Activated naive CD8-positive, alpha-beta T cell treated with anti-CD3 and anti-CD28 coated beads for 36 hours (primary cell): ENCODE measurements at places on chromosomes 5 and 9. TPM values are rescaled to one million over a fixed set of nuclear protein-coding genes. Genes with fewer than 3 reads are reported as not detected.

GRCh38 chr9:95047452-95048224, 269.9 kb downstream of the FANCC start:
- DNase-seq: no peak

DNA sequence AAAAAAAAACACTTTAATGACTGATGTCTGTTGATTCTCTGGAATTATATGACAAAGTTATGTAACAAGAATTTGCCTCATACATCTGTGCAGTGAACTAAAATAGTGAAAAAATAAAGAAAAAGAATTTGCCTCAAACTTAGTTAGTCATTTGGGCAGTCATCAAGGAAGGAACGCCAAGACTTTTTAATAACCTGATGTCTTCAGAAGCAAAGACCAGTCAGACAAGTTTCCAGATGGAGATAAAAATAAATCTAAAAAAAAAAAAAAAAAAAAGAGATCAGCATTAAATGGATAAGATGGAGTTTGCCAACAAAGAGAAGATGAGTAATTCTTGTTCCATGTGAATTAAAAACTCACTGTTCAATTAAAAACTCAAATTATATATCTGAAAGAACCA, 52.3 kb upstream of the JMY start:
- no peak for DNase-seq

DNA sequence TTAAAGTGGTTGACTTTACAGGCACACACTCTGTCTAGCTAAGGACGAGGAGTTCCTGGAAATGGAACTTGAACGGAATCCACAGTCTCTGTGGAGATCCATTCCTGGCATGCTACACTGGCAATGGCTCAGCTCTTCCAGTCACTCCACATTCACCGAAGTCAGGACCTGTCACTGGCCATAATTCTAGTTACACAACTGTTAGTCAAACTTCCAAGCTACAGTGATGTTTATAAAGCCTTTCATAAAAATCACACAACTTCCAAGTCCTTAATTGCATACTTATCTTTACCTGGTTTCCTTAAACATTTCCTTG, 15.7 kb downstream of the CDC14B start:
- DNase-seq: no peak

DNA sequence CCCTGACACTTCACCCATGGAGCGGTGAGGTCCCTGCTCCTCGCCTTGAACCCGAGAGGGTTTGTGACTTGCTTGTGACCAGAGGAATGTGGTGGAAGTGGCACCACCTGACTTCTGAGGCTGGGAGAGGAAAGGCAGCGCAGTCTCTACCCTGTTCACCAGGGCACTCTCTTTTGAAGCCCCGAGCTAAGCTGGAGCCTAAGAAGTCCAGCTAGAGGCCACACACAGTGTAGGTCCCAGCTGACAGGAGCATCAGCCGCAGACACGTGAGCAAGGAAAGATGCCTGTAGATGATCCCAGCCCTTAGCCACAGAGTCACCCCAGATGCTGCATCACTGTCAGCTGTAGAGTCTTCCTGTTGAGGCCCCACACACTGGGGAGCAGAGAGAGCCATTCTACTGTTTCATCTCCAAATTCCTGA, 1.7 kb upstream of the ANGPTL2 start:
- no peak for DNase-seq

- no peak for DNase-seq
Observed at GRCh38 chr9:123261006-123261677, 7.2 kb downstream of the STRBP start.

GRCh38 chr5:120442694-120443093, 21.4 kb upstream of the PRR16 start:
- no peak for DNase-seq

GRCh38 chr9:33184963-33185362, 17.8 kb upstream of the B4GALT1 start:
- no peak for DNase-seq

DNA sequence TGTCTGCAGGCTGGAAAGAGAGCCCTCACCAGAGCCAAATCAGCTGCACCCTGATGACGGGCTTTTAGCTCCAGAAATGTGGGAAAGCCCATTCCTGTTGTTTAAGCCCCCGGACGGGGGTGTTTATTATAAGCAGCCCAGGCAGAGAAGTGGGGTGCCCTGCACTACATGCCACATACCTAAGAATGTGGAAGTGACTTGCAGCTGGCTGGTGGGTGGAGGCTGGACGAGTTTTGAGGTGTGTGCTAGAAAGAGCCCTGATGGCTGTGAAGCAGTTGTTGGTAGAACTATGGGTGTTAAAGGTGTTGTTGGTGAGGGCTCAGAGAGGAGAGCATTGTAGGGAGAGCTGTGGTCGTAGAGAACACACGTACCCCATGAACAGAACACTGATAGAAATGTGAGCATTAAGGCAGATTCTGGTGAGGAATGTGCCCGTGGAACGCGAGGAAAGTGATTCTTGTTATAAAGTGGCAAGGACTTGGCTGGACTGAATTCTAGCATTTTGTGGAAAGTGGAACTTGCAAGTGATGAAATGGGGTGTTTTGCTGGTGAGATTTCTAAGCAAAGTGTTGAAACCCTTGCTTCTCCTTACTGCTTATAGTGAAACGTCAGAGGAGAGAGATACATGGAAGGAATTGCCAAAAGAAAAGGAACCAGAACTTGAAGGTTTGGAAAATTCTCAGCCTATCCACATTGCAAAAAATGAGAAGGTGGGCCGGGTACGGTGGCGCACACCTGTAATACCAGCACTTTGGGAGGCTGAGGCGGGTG, 38.9 kb downstream of the AHRR start:
- no peak for DNase-seq

DNA sequence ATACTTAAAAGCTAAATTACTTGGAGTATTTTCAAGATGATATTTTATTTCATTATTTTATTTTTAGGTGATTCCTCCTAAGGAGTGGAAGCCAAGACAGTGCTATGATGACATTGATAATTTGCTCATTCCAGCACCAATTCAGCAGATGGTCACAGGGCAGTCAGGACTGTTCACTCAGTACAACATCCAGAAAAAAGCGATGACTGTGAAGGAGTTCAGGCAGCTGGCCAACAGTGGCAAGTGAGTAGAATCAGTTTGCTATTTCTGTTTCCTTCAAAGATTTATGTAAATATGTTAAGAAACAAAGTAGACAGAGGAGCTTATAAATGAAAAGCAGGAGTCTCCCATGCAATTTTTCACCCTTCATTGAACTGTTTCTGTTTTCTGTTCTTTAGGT, 47.8 kb downstream of the KDM4C start:
- no peak for DNase-seq

DNA sequence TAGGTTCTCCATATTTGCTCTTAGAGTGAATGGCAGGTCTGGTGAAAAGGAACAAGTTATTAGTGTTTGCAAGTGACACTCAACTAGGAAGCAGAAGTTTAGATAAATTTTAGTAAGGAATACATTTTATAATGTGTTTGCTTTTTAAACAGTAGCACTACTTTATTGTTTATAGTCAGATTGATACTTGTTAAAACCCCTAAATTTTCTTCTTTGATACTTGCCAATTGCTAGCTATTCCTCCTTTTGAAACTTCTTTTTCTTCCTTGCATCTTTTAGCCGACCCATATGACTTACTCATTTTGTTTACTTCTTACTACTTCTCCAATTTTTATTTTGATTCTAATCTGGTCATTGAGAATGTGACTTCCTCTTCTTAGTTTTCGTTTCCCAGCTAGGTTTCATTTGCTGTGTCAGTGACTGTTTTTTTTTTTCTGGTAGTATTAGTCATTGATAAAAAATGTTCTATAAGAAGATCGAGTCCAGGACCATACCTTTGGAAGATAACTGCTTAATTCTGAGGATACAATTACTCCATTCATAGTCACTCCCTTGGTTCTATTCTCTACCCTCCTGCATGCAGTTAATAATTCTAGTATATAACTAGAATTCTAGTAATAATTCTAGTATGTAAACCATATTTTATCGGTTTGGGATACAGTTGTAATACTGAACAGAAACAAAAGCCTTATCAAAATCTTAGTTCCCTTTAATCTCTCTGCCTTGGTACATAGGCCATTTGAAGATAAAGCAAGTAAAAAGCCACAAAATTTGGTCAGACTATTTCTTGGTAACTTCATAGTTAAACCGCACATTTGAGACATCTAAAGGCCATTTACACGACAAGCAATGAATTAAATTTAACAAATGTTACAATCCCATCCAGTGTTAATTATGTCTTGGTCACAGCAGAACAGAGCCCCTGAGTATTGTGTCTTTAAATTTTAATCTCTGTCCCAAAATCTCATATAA, 2.8 kb upstream of the RICTOR start:
- no peak for DNase-seq

DNA sequence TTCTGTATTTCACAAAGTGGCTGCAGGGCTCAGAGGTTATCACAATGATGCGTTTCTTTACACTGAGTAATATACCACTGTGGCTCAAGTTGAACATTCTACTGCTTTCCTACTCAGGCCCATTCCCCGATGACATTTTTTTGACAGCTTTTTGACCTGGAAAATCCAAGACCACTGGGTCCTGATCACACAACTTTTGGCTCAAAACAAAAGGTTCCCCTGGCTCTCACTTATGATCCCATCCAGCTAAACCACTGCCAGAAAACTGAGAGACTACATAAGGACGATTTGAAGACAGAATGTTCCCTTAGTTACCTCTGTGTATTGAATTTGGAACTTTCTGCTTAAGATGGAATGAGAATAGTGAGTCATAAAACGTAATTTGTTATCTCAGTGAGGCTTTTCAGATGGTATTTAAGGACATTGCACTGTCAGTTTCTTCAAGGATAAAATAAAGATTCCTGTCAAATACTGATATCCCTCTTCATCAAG, 78.0 kb upstream of the FBXL7 start:
- DNase-seq: no peak

- no peak for DNase-seq
Observed at GRCh38 chr5:98631311-98632054, 142.0 kb upstream of the RGMB start.

- DNase-seq: no peak
Observed at GRCh38 chr9:12718482-12719026, 25.4 kb downstream of the TYRP1 start.

- peak; percentile 26 for DNase-seq
Observed at GRCh38 chr9:89274838-89275237, 36.2 kb upstream of the CKS2 start.

DNA sequence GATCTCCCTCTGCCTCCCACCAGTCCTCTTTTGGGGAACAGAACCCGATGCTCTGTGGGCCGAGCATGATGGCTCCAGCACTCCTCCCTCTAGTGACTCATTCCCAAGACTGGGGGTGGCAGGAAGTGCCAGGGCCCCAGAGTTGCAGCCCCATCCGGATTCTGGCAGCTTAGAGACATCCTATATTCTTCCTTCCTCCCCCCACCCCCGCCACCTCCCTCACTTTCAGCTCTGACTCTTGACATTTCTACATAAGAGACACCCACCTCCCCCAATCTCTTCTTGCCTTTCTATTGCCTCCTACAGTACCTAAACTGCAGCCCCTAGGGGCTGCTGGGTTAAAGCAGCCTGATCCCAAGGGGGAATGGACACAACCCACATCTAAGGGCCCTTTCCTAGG, 47.1 kb upstream of the MATR3 start:
- DNase-seq: peak; percentile 64

- DNase-seq: no peak
Observed at GRCh38 chr5:173094012-173094661, 38.0 kb downstream of the CREBRF start.

GRCh38 chr5:74382987-74383593, 257.4 kb downstream of the ENC1 start:
- DNase-seq: no peak

- DNase-seq: no peak
Observed at GRCh38 chr5:76224898-76225297, 141.7 kb downstream of the SV2C start.

DNA sequence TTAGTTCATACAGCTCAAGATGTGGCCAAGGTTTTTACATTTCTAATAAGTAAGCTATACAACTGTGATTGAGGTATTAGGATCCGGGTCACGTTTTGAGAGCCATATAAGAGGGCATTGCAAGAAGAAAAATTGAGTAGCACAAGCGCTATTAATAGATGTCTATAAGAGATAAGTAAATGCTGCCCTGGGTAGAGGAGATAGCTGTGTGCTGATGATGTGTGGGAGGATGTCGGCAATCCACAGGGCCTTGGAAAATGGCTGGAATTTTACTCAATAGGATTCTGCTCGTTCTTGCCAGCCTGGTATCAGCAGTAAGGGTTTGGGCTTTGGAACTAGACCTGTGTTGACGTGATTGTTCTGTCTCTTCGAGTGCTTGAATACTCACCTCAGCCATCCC, 41.6 kb downstream of the CSF1R start:
- DNase-seq: no peak

- peak; percentile 52 for DNase-seq
Observed at GRCh38 chr9:79883073-79883645, 311.4 kb downstream of the TLE4 start.

GRCh38 chr5:81908771-81909170, 63.1 kb upstream of the ATG10 start:
- DNase-seq: no peak

GRCh38 chr9:33170464-33171415, 3.6 kb upstream of the B4GALT1 start:
- peak; percentile 47 for DNase-seq

GRCh38 chr5:168260353-168261226, 30.9 kb upstream of the WWC1 start:
- no peak for DNase-seq

DNA sequence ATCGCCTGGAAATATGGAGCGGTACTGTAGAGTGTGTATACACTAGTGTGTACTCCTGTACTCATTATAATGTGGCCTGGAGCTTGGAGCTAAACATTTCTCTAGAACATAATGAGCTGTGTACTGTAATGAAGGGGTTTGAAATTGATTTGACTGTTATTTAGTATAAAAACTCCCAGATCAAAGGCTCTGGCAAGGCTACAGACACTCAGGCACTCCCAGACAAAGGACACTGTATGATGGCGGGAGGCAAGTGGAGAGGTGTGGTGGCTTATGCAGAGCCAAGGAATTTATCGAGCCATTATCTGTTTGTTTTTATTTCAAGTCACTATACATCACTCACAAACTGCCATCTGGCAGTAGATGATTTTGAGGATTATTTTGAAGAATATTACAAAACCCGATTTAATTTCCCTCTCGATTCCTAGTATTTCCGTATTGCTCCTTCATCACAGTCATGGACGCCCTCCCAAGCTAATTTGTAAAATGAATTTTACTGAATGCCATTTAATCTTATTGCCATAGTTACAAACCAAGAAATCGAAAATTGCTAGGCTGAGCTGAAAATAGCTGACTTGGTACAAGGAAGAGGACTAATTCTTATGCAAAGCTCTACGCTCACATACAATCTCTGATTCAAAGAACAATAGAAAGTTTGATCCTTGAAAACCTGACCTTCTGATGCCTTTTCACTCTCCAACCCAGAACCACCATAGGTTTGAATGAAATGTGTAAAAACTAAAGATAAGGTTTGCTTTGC, 240.2 kb upstream of the SEMA6A start:
- DNase-seq: no peak

The TTC33 gene
- 16.8 TPM for total RNA-seq

The SLC34A3 gene
- not detected for total RNA-seq

The AGXT2 gene
- not detected for total RNA-seq

The ZFP2 gene
- total RNA-seq: 0.37 TPM

The EGFLAM gene
- total RNA-seq: not detected

The IRGM gene
- total RNA-seq: 2.9 TPM

The SPINK13 gene
- total RNA-seq: not detected

The NR5A1 gene
- not detected for total RNA-seq

The LCN1 gene
- total RNA-seq: not detected

The SLC25A46 gene
- total RNA-seq: 57.4 TPM

The FOXD4L3 gene
- total RNA-seq: not detected
